ENCODE measurements at places on chromosomes 7 and 10. TPM values are rescaled to one million over a fixed set of nuclear protein-coding genes. Genes with fewer than 3 reads are reported as not detected.

The TMEM254 gene
- total RNA-seq: 33.2 TPM

The TFEC gene
- total RNA-seq: not detected

The KLF14 gene
- total RNA-seq: 0.17 TPM

The SLC13A1 gene
- not detected for total RNA-seq

The CDCA7L gene
- 71.8 TPM for total RNA-seq

The LBX1 gene
- total RNA-seq: not detected

The STARD3NL gene
- 66.4 TPM for total RNA-seq

The PVRIG gene
- total RNA-seq: not detected

- DNase-seq: no peak
Measured at GRCh38 chr10:89215511-89215910, 8.4 kb upstream of the CH25H start.

GRCh38 chr10:71783917-71784678, 10.8 kb upstream of the VSIR start:
- no peak for DNase-seq

- DNase-seq: no peak
Measured at GRCh38 chr10:72563327-72563932, 62.4 kb downstream of the MICU1 start.

- no peak for DNase-seq
Measured at GRCh38 chr10:105727131-105727530, 1086.0 kb downstream of the SORCS3 start.

DNA sequence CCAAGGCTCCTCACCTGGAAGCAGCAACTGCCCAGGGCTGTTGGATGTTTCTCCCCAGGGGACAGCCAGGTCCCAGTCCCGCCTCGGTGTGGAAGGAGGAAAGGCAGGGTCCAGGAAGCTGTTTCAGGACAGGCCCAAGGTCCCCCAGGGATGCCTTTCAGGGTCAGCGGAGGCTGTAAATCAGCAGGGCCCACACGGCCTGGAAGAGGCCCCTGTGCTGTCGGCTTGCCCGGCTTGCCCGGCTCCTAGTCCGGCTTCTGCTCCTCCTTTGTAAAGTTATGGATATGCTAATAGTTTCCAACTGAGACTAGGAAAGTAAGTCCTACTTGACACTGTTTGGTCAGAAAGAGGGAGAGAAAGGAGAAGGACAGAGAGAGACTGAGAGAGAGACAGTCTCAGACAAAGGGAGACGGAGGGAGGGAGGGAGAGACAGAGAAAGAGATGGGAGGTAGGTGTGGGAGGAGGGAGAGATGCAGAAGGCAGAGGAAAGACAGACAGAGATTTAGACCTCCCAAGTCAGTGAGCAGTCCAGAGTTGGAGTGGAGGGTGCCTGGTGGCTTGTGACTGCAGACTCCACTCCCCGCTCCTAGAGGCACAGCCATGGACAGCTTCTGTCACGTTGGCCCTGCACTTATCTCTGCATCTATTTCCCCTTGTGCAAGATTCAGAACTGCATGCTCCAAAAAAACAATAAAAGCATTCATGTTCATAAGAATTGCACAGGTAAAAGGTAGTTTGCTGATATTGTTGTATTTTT, 10.5 kb downstream of the IKZF1 start:
- no peak for DNase-seq

GRCh38 chr7:88115816-88116215, 104.0 kb downstream of the SRI start:
- DNase-seq: no peak

DNA sequence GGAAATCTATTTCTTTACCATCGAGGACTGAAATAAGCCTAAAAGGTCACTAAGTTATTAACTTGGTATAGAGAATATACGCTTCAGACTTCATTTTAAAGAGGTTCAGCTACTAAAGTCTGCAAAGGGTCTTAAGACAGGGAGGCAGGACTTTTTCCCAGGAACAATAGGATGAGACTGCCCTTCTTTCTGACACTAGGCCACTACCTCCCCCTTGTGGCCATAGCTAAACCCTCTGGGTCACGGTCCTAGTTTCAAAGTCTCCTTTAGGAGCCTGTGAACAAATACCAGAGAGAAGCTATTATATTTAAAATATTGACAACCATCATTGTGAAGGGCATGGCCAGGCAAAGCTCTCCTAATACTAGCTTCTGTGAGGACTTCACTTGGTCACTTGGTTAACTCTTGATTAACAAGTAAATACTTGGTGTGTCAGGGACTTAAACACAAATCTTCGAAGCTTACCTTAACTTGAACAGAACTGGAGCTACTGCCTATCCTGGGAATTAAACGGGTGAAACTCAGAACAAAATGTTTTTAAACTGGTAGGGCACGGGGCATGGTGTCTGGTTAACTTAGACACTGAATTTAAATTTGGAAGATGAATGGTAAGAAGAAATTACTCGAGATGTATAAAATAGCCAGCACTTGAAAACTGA, 75.6 kb downstream of the CCDC6 start:
- DNase-seq: peak; percentile 66

- peak; percentile 54 for DNase-seq
Measured at GRCh38 chr10:126016156-126016805, 119.9 kb downstream of the FANK1 start.

DNA sequence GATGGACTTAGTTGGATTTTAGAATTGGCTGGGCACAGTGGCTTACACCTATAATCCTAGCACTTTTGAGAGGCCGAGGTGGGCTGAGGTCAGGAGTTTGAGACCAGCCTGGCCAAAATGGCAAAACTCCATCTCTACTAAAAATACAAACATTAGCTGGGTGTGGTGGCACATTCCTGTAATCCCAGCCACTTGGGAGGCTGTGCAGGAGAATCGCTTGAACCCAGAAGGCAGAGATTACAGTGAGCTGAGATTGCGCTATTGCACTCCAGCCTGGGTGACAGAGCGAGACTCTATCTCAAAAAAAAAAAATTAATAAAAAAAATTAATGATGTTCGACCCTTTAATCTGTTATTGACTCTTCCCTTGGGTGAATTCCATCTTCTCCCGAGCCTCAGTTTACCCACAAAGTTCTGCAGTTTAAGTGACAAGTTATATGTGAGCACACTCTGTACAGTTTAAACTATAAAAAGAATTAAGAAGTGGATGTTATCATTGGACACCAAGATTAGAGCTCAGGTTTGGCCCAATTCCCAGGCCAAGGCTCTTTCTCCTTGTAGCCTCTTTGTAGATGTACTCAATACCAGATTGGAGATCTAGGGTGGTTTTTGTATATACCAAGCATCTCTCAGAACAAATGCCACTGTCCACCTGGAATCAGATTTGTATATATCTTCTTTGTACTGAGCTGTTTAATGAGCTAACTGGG, 15.0 kb downstream of the KAT6B start:
- no peak for DNase-seq

DNA sequence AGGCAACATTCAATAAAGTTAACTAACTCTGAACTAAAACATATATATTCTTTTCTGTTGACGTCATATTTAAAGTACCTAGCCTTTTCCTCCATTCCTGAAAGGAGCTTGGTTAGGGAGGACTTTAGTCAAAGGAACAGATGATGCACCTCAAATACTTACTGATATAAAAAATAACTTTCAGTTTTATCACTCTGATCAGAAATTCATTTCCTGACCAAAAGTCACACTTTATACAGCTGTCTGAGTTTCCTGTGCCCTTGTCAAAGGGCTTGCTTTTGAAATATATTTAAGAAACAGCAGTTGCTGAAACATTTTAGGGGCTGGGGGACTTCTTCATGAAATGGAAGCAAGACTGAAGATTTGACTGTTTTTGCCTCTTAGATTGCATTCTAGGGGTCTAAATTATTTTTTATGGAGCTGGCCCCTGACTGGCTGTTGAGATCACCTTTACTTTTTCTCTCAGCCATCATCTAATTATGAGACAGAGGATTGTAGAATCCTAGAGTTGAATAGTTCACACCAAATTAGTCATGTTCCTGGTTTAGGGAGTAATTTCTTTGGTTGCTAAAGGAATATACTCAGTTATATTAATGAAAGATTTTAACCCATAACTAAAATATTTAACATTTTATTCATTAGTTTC, 46.6 kb downstream of the GLCCI1 start:
- no peak for DNase-seq

- no peak for DNase-seq
Measured at GRCh38 chr7:77693830-77694583, 2.3 kb upstream of the RSBN1L start.

- DNase-seq: peak; percentile 28
Measured at GRCh38 chr7:90579181-90579688, 16.9 kb upstream of the CDK14 start.

DNA sequence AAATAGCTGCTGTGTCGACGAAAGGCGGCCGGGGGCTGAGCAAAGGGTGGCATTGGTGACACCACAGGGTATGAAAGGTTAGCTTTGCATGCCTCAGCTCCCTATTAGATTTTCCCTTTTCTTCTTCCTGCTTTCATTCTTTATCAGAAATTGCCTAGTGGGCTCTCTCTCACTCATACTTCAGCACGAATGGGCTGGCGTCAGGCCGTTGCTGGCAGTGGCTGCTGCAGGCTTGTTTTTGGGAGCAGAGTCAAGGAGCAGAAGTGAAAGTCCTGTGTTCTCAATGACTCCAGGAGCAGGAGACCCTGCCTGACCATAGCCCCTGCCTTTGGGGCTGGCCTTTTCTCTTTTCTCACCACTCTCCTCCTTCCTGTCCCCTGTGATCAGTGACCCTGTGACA, 318.0 kb downstream of the PLXNA4 start:
- no peak for DNase-seq

GRCh38 chr7:44729949-44730590, 18.6 kb upstream of the ZMIZ2 start:
- no peak for DNase-seq

DNA sequence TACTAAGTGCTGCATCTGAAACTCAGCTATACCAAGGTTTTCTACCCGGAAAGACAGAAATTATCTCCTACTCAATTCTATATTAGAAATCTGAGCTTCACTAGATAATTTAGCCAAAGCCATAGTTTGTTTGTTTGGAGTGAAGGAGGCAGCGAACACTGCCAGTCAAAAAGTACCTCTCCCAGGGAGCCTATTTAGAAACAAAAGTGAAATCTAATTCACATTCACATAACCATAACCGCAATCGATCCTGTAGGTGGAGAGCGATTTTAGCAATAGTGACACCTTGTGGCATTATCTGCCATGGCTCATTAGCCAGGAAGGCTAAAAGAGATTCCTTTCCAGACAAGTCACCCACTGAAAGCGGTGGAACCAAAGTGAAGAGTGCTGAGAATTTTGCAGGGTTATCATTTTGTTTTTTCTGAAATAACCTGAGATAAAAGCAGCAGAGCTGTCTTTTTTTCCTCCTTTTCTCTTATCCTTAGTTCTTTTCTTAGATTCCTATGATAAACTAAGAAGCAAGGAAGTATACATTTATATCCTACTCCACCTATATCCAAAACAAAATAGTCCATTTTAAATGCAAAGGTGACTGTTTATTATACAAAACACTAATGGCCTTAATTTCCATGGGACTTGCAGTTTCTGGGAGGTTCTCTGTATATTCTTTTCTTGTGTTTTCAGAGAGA, 83.7 kb upstream of the BET1 start:
- DNase-seq: peak; percentile 52

- DNase-seq: no peak
Measured at GRCh38 chr7:131908714-131909113, 352.3 kb upstream of the PODXL start.

GRCh38 chr10:45373003-45373575, 927 bp upstream of the ALOX5 start:
- DNase-seq: peak; percentile 33

- no peak for DNase-seq
Measured at GRCh38 chr10:35511647-35512046, 93.5 kb upstream of the GJD4 start.

All from Calu3 (cell line).